Left hindlimb (tissue), 1 donor: ENCODE measurements at places on chromosomes 6 and 20.

- DNase-seq: no peak
Measured at GRCh38 chr20:12821249-12821648, 187.5 kb upstream of the SPTLC3 start.

DNA sequence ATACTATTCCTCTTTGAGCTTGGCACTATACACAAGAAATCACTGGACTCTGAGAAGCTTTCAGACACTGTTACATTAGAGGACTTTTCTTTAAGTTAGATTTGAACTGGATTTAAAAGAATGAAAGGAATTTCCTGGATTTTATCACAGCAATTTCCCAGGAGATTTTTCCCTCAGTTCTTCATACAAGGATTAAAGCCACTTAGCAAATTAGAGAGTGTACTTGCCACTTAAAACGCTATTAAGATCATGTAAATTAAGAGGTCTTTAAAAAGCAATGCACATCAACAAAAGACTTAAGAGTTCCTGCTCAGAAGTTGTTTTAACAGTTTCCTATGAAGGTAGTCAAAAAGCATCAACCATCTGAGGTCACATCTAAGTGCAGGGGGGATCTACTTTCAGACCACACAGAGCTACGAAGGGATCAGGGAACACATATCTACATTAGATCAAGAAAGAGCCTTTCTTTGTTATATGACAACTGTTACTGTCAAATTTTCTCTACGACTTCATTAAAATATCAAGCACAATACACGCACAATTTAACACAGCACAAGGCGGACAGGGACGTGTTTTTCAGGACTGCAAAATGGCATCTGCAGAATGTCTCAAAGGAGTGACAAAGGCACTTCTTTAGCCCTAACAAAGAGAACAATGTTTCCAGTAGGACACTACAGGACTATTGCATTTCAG is 65.8 kb downstream of the EPB41L2 start:
- DNase-seq: no peak

- DNase-seq: peak; percentile 68
Measured at GRCh38 chr20:36439040-36439730, 102.1 kb upstream of the MYL9 start.

- DNase-seq: no peak
Measured at GRCh38 chr6:83518816-83519480, 6.6 kb downstream of the PRSS35 start.

DNA sequence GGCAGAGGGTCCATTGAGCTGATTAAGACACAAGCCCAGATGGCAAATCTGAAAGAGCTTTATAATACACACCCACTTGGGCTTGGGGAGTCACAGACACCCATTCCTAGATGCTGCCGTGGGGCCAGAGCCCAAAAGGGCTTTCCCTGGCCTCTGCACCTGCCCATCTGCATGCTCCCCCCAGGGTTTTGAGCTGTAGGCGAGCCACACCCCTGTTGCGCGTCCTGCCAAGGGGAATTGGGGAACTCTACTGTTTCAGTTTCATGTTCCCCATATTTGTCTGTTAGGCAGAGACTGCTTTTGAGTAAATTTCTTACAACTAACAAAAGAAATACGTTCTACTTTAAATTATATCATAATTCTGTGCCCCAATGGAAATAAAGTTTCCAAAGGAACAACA is 52.9 kb upstream of the FNDC1 start:
- no peak for DNase-seq

DNA sequence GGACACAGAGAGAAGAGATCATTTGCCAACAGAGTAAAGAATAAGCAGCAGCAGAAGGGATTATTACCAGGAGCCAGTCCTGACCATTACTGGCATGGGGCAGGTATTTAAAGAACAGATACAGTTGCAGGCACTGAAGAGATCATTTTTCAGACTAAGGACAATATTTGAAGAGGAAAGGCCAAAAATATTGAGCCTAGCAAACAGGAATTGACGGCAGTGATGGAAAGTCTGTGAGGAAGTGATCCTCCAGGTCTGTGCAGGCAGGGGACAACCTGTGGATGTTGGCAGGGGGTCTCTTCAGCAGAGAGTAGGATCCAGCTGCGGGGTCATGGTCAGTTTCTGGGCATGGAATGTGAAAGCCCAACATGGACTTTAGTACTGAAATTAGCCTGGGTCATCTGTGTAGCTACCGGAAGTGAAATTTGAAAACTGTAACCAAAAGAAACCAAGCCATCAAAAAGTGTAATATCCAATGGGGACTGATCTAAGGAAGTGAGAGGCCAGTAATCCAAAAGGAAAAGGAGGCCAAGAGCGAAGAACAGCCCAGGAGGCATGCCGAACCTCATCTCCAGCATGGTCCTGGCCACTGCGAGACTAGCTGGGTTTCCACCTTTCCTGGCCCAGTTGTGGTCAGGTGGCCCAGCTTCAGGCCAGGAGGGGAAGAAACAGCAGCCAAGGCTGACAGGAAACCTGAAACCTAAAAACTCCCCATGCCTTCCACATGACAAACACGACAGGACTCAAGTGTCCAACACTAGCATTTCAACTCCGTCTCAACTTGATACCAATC is 115.1 kb upstream of the TNFAIP3 start:
- DNase-seq: no peak

DNA sequence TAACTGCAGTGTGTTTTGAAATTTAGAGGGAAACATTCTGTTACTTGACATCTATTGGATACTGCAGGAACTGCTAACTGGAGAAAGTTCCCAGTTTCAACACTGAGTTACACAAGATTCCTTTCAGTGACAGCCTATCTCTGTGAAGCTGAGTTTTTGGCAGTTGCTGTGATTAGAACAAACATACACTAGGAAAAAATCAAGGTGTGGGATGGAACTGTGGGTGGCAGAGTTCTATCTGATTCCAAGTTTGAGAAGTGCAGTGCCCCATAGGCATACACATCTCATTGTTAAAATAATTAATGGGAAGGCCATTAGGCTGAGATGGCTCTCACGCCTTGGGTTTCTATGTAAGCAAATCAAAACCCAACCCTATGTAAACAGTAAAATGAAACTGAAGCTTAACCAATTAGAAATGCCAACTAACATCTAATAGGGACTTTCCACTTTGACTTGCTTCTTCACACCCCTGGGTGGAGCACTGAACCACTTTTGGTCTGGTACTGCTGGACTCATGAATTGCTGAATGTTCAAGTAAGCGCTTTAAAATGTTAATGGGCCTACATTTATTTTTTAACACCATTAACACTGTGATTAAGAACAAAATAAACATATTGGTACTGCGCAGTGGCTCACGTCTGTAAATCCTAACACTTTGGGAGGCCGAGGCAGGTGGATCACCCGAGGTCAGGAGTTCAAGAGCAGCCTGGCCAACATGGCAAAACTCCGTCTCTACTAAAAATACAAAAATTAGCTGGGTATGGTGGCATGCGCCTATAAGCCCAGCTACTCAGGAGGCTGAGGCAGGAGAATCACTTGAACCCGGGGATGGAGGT is 55.2 kb upstream of the TBC1D7 start:
- DNase-seq: no peak

DNA sequence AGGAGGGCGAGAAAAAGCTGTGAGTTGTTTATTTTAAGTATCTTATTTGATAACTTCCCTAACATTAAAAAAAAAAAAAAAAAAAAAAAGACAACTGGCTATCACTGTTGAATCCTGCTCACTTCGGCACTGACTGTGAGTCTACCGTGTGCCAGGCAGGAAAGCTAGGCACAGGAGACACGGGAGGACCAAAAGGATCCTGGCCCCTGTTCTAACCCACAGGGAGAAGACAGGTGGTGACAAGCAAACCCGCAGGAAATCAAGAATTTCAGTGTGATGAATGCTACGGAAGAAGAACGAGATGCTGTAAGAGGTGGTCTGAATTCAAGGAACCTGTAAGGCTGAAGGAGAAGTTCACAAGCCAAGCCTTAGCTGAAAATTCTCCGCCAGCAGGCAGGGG is 94.7 kb upstream of the NFATC2 start:
- no peak for DNase-seq

- peak; percentile 88 for DNase-seq
Measured at GRCh38 chr6:37283671-37284151, 25.8 kb upstream of the TMEM217 start.

GRCh38 chr20:49054056-49054643 is 8.0 kb downstream of the CSE1L start:
- no peak for DNase-seq

DNA sequence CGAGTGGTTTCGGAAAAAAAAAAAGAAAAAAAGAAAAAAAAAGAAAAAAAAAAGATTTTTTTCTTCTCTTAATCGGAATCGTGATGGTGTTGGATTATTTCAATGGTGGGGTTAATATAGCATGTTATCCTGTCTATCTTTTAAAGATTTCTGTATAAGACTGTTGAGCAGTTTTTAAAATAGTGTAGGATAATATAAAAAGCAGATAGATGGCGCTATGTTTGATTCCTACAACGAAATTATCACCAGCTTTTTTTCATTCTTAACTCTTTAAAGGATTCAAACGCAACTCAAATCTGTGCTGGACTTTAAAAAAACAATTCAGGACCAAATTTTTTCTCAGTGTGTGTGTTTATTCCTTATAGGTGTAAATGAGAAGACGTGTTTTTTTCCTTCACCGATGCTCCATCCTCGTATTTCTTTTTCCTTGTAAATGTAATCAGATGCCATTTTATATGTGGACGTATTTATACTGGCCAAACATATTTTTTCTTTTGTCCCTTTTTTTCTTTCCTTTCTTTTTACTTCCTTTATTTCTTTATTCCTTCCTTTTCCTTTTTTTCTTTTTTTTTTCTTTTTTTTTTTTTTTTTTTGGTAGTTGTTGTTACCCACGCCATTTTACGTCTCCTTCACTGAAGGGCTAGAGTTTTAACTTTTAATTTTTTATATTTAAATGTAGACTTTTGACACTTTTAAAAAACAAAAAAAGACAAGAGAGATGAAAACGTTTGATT is 3.6 kb downstream of the SOX4 start:
- DNase-seq: no peak

GRCh38 chr6:37706749-37707148 is 9.1 kb upstream of the MDGA1 start:
- no peak for DNase-seq

DNA sequence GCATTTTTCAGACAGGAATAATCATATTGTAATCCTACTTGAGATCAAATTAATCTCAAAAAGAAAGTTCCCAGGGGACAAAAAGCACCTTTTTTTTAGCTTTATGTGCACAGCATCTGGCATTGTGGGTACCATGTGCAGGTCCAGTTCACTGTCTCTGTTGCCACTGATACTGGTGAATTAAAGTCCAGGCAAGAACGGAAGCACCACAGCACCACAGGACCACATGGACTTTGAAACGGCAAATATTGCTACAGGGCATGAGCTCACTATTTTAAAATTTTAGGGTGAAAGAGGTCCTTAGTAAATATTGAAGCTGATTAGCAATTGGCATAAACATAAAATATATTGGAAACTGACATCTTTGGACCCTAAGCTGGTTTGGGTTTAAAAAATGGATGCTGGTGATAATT is 709.0 kb downstream of the EPM2A start:
- DNase-seq: no peak

GRCh38 chr6:147639279-147639678 is 130.8 kb downstream of the SAMD5 start:
- DNase-seq: no peak

DNA sequence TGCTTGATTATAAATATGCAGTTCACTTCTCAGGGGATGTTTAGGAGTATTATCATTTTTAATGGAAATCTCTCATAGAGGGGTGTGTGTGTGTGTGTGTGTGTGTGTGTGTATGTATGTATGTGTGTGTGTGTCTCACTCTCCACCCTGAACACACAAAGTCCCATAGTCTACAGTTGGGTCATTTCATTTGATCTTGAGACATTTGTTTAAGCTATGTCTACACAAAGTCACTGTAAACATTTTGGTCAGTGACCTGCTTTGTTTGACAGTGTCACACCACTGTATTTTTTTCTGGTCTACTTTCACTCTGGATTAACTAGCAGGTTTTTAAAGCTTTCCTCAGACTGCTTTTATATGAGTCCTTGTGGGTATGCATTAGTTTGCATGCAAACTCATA is 215.2 kb downstream of the GRIK2 start:
- DNase-seq: no peak

- peak; percentile 58 for DNase-seq
Measured at GRCh38 chr20:47318027-47318585, 38.4 kb downstream of the ZMYND8 start.

GRCh38 chr6:3455569-3456394 is 1.1 kb downstream of the SLC22A23 start:
- DNase-seq: no peak

DNA sequence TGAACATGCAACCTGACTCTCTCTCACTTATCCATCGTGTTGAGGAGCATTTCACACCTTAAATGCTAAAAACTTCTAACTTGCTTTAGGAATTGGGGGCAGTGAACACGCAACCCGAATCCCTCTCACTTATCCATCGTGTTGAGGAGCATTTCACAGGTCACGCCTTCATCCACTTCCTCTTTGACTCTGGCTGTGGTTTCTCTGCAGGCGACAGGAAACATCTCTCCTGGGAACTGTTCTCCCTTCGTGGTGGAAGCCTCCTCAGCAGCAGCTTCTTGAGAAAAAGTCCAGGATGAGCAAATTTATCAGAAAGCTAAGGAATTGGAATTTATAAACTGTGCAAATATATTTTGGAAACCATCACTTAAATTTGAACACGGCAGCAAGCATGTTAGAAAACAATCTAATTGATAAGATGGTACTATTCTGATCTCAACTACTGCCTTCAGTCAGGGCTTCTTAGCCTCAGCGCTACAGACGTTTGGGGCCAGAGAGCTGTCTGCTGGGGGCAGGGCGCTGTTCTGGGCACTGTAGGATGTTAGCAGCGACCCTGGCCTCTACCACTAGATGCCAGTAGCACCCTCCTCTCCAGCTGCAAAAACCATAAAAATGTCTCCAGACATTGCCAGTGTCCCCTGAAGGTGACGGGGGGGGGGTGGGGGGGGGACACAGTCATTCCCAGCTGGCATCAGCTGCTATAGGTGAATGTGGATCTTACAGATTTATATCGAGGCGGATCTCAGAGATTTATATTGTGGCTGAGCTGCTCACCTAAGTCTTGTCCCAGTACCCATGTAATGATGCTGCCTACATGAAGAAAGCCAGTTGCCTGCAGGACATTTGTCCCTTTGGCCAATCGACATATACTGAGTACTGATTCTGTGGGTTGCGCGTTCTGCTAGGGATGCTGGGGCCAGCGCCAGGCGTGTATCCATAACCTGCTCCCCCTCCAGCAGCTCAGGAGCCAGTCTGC is 26.2 kb downstream of the CTCFL start:
- DNase-seq: no peak

- no peak for DNase-seq
Measured at GRCh38 chr20:15734052-15734451, 839.2 kb downstream of the KIF16B start.
